ENCODE measurements at places on chromosomes 5 and 9.

- DNase-seq, result no peak
These were observed 1.1 kb downstream of the IL4 start for GRCh38 chr5:132674671-132675506.

DNA sequence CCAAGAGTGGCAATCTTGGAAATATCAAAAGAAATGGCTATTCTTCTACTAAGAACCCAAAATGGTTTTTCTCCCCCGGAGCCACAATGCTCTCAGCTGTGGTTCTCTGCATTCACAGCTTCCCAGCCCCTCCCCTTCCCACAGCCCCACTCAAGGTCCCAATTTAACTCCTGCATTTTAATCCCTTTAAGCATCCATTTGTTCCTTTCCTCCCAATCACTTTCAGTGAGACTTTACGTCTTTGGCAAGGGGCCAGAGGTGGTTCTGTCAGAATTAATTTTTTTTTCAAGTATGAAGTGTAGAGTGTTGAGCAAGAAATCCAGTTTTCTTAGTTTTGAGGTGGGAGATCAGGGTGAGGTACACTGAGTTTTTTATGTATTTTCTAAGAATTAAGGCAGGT is 256.9 kb downstream of the GLIS3 start:
- no peak for DNase-seq

DNA sequence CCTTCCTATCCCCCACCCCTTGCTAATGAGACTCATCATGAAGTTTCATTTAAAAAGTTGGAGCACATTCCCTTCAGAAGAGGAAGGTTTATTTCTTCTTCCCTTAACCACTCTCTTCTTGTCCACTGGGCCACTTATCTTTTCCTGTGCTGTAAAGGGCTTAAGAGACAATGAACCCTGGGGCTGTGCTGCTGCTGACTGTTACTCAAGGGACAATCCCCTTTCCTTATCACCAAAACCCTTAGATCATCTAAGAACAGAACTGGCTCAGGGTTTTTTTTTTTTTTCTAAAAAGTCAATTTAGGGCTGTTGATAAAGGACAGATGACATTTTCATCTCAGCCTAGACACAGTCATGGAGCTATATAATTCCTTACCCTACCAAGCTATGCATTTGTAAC is 29.6 kb downstream of the CAPSL start:
- no peak for DNase-seq

- DNase-seq, result no peak
These were observed 122.2 kb downstream of the CEMIP2 start for GRCh38 chr9:71646131-71646530.

DNA sequence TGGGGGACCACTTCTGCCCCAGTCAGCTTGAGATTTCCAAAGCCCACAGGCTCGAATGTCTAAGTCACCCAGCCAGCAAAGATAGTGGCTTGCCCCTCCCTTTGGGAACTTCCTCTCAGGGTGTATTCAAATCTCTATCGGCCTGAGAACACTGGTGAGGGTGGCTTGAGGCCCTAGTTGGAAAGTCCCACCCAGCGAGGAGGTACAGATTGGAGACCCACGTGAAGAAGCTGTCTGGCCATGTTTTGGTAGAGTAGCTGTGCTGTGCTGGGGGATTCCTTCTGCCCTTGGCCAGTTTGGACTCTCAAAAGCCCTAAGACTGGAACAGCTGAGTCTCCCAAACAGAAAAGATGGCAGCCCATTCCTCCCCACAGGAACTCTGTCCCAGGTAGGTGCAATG is 172.7 kb upstream of the RIOK2 start:
- no peak for DNase-seq

GRCh38 chr5:108420158-108420557 is 38.3 kb upstream of the FBXL17 start:
- no peak for DNase-seq

GRCh38 chr5:109506556-109506955 is 96.8 kb upstream of the PJA2 start:
- DNase-seq, result no peak

GRCh38 chr9:13127131-13127530 is 152.4 kb downstream of the MPDZ start:
- no peak for DNase-seq

DNA sequence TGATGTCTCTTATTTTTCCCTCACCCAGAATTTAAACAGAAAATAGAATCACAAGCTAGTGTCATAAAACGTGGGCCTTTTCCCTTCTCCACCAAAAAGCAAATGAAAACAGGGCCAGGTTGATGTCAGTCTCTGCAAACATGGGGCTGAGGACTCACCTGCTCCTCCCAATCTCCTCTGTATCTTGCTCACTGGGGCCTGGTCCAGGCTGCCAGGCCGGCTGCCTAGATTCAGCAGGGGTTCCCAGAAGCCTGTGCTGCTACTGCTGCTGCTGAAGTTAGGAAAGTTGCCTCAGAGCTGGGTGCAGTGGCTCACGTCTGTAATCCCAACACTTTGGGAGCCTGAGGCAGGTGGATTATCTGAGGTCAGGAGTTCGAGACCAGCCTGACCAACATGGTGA is 84.3 kb downstream of the PCDH1 start:
- DNase-seq, result no peak

DNA sequence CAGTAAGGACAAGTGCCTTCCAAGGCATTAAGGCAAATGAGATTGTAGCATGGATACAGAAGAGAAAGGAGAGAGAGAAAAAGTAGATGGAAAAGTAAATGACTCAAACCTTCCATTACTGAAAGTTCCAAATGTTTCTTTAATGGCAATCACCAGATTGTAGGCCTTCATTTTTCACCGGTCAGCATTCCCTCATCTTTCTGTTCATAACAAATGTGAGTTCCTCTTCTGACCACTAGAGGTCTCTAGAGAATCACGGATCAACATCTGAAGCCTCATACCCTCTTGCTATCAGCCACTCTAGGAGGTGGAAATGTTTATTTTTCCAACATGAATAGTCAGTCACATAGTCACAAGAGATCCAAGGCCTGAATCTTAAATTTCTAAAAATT is 73.6 kb upstream of the RPS23 start:
- DNase-seq, result no peak

DNA sequence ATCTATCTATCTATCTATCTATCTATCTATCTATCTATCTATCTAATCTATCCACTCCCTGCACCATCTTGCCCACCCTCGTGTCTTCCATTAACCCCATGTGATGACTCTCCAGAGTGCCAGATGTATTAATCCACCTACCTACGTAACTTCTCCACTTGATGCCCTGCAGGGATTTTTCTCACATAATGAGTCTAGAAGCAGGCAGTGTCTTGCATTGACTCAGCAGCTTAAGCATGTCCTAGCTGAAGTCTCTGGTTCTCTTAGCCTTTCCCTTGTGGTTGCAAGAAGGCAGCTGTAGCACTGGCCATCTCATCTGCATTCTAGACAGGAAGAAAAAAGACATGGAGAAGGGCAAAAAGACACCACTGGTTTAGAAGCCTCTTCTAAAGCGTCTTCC is 96.7 kb upstream of the ALDH1B1 start:
- DNase-seq, result no peak

- no peak for DNase-seq
These were observed 323.9 kb downstream of the TMEM161B start for GRCh38 chr5:87944553-87945285.

DNA sequence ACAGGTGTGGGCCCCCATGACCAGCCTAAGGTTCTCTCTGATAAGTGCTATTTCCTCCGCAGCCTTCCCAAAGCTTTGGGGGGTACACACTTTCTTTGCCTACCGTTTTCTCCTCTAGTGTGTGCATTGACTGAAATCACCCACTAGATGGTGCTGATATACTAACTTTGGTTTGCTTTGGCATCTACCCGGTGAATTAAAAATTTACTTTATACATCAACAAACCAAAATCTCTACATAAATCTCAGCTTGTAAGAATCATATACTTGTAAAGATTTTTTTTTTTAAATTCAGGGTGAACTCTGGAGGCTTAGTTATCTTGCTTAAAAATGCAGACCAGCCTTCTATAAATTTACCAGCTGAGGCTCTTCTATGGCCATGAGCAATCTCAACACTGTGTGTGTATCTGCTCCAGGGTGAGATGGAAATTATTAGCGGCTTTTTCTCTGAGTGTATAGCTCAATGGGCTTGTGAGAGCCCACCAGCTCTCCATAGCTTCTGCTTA is 475.7 kb upstream of the TNC start:
- no peak for DNase-seq

GRCh38 chr5:72271702-72272101 is 48.3 kb downstream of the MRPS27 start:
- no peak for DNase-seq

DNA sequence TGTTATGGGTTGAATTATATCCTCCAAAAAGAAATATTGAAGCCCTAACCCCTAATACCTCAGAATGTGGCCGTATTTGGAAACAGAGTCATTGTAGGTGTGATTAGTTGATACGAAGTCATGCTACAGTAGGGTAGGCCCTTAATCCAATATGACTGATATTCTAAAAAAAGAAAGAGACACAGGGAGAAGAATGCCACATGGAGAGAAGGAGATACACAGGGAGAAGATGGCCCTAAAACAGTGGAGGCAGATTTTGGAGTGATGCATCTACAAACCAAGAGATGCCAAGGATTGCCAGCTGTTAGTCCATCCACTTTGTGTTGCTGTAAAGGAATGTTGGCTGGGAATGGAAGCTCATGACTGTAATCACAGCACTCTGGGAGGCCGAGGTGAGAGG is 21.3 kb downstream of the ARRDC3 start:
- DNase-seq, result no peak

DNA sequence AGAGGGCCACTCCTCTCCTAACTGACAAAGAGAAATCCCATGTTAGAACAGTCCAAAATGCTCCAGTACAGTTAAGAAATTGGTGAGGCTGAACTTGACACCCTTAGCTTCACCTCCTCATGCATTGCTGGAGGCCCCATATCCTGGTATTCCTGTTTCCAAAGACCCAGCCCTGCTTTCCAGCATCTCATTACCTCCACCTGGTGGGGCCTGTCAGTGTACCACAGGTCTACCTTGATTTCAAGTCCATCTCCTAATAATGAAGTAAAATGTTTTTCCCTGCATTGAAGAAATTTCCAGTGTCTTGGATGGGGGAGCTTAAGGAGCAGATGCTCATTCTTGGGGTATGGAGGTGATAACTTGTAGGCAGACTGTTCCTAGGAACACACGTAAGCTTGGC is 70.6 kb upstream of the S1PR3 start:
- DNase-seq, result no peak

- DNase-seq, result no peak
These were observed 8.3 kb downstream of the COL15A1 start for GRCh38 chr9:98951967-98952366.

DNA sequence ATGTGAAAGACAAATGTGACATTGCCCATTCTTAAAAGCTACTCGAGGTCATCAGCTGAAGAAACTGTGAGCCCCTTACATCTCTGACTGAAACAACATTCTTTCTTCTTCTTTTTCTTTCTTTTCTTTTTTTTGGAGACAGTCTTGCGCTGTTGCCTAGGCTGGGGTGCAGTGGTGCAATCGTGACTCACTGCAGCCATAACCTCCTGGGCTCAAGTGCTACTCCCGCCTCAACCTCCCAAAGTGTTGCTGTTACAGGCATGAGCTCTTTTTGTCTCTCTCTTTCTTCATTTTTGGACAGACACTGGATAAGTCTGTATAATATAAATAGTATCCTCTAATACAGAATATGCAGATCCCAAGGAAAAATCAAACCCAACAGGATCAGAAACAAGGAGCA is 263.7 kb upstream of the KLF9 start:
- no peak for DNase-seq

- no peak for DNase-seq
These were observed 234.1 kb downstream of the ADGRV1 start for GRCh38 chr5:90792725-90793124.

DNA sequence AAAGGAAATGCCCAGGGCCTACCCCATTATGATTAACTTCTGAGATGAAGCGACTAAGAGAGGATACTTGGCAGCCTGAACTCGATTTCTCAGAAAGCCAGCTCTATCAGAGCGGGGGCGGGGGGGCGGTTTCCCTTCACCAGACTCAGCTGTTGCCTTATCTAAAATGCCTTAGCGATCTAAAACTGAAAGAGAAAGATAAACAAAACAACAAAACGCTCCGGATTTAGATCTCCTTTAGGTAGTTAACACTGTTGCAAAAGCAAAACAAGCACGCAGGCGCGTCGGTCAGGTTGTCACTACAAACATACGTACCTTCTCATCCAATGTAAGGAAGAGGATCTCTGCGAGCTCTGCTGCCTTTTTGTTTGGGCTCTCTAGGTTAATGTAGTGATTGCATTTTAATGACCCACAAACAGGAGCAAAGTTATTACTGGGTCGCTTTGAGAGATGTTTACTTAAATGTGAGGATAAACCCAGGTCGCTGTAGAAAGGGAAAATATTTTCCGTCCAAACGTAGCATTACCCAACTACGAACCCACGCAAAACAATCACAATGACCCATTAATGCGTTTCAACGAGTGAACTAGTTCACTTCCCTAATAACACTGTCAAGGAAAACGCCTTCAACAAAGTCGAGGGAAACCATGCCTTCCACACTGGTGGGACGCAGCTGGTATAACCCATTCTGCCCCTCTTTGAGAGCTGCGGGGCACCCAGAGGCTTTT is 982 bp downstream of the EPB41L4A start:
- DNase-seq, result no peak

DNA sequence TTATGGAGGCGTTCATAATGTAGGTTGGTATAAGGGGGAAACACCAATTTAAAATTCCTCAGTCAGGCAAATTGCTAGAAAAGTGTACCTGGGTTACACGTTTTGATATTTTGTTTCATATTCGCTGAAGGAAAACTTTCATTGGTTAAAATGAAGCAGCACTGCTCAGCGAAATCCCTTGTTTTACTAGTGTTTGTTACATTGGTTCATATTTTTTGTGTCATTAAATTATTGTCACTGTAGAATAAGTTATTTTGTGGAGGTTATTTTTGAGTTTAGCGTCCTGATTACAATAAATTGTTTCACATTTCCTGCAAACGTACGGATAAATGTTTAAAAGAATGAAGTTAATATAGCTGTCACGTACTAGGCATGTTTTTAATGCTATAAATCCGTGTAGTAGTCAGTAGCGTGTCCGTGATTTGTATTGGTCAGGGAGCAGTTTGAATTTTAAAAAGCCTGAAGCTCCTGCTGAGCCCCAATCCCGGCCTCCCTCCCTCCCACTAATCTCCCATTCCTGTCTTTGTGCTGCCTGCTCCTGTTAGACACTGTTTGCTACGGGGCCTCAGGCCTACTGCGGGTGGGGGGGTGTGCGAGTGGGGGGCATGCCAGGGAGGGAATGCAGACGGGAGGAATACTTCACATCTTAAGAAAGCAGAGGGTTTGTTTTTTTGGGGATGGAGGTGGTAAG is 2.0 kb downstream of the NIPBL start:
- DNase-seq, result no peak

GRCh38 chr9:84788803-84789462 is 119.4 kb downstream of the NTRK2 start:
- DNase-seq, result no peak

DNA sequence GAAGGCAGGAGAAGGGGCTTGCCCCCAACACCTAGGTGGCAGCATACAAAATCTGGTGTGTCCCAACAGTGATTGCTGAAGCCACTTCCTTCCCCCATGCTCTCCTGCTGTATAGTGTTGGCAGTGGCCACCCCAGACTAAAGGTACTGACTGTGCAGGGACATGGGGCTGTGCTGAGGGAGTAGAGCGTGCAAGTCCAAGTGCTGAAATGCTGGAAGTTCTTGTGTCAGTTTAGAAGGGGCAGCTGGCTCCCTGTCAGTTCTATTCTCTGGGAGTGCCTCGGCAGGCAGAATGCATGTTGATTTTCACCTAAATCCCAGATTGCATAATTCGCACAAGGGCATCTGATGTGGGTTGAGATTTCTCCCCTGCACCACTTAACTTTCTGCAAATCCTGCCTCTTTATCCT is 68.6 kb downstream of the GDNF start:
- DNase-seq, result no peak

GRCh38 chr5:180423598-180423997 is 70.5 kb upstream of the GFPT2 start:
- no peak for DNase-seq
